Progenitor cell of endocrine pancreas (in vitro differentiated cells): ENCODE measurements at places on chromosomes 16 and 17. TPM values are rescaled to one million over a fixed set of nuclear protein-coding genes. Genes with fewer than 3 reads are reported as not detected.
A peak's percentile ranks its signal among the peaks of the same experiment; 100 is the strongest.

The CPHXL2 gene
- total RNA-seq = not detected in 2 replicates

The TK1 gene
- total RNA-seq = 27.9 and 29.1 TPM in 2 replicates

The NRN1L gene
- not detected in 2 replicates for total RNA-seq

The CHST4 gene
- total RNA-seq = 0.16 TPM in 1 of 2 replicates, not detected in the other

The CCDC144A gene
- 0.89 and 1.2 TPM in 2 replicates for total RNA-seq

The TM4SF5 gene
- 0.44 and 0.57 TPM in 2 replicates for total RNA-seq

- H3K36me3 ChIP-seq = no peaks in the 10 kb centered on the region
- no peak overlapping the region for H3K27ac ChIP-seq
- no peak overlapping the region for H3K4me3 ChIP-seq
- DNase-seq = no peak
- no peaks in the 10 kb centered on the region for H3K27me3 ChIP-seq
Measured at GRCh38 chr17:17730250-17730935, 49.1 kb downstream of the RAI1 start.

DNA sequence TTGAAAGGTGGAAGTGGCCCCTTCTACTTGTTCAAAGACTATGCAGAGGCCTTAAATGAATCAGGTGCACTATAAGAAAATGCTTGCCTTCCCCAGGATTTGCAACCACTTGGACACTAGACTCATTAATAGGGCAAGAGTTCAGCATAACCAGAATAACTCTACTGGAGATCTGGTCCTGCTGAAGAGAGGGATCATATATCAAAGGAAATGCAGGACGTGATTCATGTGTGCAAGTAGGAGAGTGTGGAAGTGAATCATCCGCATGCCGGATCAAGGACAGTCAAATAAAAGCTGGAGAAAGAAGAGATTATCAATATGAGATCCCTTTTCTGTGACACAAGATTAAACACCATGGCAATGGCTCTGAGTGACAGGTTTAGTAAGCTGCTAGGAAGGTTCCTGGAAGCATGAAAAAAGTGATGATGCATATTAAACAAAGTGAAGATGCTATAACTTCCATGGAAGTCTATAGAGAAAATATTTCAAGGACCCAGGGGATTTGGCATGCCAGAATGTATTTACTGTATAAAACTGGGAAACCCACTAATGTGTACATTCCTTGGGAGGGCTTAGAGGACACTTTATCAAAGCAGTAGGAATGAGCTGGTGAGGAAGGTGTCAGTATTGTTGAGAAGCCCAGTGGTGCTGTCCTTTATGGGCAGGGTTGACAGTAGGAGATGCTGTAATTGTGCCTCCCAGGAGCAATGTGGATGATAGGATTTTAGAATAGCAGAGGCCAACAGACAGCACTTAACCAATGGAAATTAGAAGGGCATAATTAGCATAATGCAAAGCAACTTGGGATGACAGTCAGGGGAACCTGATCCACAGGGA is 133.1 kb downstream of the ABCA8 start:
- no peaks in the 10 kb centered on the region for H3K27me3 ChIP-seq
- no peak overlapping the region for H3K4me3 ChIP-seq
- H3K27ac ChIP-seq = no peak overlapping the region
- DNase-seq = no peak

GRCh38 chr16:27972500-27972899 is 91.0 kb downstream of the GSG1L start:
- H3K4me1 ChIP-seq = no peaks in the 10 kb centered on the region
- peaks cover 35% of the 10 kb centered on the region for H3K27me3 ChIP-seq
- no peak overlapping the region for H3K27ac ChIP-seq
- no peak for DNase-seq
- no peak overlapping the region for H3K4me3 ChIP-seq

GRCh38 chr17:57674894-57675293 is 70.2 kb downstream of the CCDC182 start:
- DNase-seq = no peak
- peaks cover 9% of the 10 kb centered on the region for H3K36me3 ChIP-seq
- no peak overlapping the region for H3K27ac ChIP-seq
- peaks cover 4% of the 10 kb centered on the region for H3K4me1 ChIP-seq
- no peaks in the 10 kb centered on the region for H3K27me3 ChIP-seq
- H3K4me3 ChIP-seq = no peak overlapping the region

- peak overlapping the region; percentile 83 for H3K4me3 ChIP-seq
- no peak for DNase-seq
- H3K27me3 ChIP-seq = no peaks in the 10 kb centered on the region
- H3K4me1 ChIP-seq = peaks cover 17% of the 10 kb centered on the region
Measured at GRCh38 chr17:56978441-56979090, 635 bp downstream of the SCPEP1 start.

GRCh38 chr16:69073181-69073702 is 32.2 kb upstream of the HAS3 start:
- H3K27ac ChIP-seq = no peak overlapping the region
- DNase-seq = no peak

GRCh38 chr16:85853547-85854545 is 45.1 kb upstream of the IRF8 start:
- H3K27me3 ChIP-seq = peaks cover 30% of the 10 kb centered on the region
- DNase-seq = no peak
- no peaks in the 10 kb centered on the region for H3K36me3 ChIP-seq
- H3K27ac ChIP-seq = no peak overlapping the region

DNA sequence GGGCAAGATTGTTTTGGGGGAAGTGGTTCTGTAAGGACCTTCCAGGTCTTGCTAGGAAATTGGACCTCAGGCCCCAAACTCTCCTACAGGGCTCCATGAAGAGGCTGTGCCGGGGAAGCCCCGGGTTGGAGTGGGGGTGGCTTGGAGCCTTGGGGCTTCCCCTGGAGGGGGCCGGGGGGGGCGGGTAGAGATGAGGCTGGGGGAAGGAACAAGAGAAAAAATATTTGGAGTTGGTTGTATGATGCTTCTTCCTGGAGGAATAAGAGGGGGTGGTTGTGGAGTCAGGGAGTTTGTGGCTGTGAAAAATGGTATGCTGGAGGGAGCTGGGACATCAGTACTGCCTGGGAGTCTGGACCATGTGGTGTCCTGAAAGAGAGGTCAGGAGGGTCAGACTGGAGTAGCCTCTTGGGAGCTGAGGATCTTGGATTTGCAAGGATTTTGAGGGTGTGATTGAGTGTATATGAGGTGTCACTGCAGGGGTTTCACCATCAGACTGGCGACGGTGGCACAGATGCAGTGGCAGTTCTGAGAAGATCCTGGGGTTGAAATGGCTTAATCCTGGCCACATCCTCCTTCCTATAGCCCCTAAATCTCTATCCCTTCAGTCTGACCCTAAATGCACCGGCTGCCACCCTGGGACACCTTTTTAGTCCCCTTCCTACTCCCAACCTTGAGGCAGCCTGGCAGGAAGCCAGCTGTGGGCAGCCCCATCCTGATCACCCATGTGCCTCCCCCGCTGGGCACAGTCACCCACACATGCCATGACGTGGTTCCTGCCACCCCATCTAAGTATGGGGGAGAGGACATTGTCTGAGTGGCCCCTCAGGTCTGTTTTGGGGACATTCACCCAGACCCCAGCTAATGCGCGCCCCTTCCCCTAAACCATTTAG is 10.9 kb downstream of the RARA start:
- H3K27ac ChIP-seq = no peak overlapping the region
- H3K36me3 ChIP-seq = no peaks in the 10 kb centered on the region
- peaks cover 49% of the 10 kb centered on the region for H3K4me1 ChIP-seq
- peak overlapping the region; percentile 86 for H3K4me3 ChIP-seq
- no peaks in the 10 kb centered on the region for H3K27me3 ChIP-seq

DNA sequence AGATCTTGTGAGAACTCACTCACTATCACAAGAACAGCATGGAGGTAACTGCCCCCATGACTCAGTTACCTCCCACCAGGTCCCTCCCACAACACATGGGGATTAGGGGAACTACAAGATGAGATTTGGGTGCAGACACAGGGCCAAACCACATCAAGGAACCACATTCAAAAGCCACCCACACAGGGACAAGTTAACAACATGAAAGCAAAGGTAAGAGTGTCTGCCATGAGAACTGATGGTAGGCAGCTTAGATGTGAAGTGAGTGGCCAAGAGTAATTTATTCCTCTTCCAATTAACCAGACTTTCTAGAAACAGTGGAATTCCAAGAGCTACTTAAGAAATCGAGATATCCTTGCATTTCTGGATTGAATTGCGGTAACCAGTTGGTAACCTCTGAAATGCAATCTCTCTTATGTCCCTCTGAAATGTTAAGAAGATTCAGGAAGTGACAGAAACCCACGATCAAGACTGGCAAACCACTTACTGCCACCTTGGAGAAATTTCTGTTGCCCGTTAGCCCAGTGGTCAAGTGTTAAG is 167.4 kb upstream of the CACNG5 start:
- no peaks in the 10 kb centered on the region for H3K27me3 ChIP-seq
- DNase-seq = no peak
- peaks cover 2% of the 10 kb centered on the region for H3K36me3 ChIP-seq
- no peak overlapping the region for H3K27ac ChIP-seq
- H3K4me3 ChIP-seq = no peak overlapping the region
- no peaks in the 10 kb centered on the region for H3K4me1 ChIP-seq

GRCh38 chr17:57048096-57048495 is 37.0 kb upstream of the AKAP1 start:
- no peak overlapping the region for H3K4me3 ChIP-seq
- H3K27me3 ChIP-seq = no peaks in the 10 kb centered on the region
- H3K4me1 ChIP-seq = peaks cover 12% of the 10 kb centered on the region
- DNase-seq = no peak
- no peak overlapping the region for H3K27ac ChIP-seq
- H3K36me3 ChIP-seq = no peaks in the 10 kb centered on the region

GRCh38 chr17:82976982-82977488 is 102.4 kb upstream of the METRNL start:
- H3K4me1 ChIP-seq = peaks cover 6% of the 10 kb centered on the region
- no peak for DNase-seq
- H3K27ac ChIP-seq = no peak overlapping the region

GRCh38 chr17:66813296-66813695 is 21.6 kb upstream of the CACNG5 start:
- no peaks in the 10 kb centered on the region for H3K36me3 ChIP-seq
- H3K4me1 ChIP-seq = no peaks in the 10 kb centered on the region
- H3K4me3 ChIP-seq = no peak overlapping the region
- H3K27ac ChIP-seq = no peak overlapping the region
- no peak for DNase-seq

GRCh38 chr16:28166394-28167208 is 45.2 kb downstream of the XPO6 start:
- H3K4me1 ChIP-seq = no peaks in the 10 kb centered on the region
- DNase-seq = no peak
- H3K4me3 ChIP-seq = no peak overlapping the region

DNA sequence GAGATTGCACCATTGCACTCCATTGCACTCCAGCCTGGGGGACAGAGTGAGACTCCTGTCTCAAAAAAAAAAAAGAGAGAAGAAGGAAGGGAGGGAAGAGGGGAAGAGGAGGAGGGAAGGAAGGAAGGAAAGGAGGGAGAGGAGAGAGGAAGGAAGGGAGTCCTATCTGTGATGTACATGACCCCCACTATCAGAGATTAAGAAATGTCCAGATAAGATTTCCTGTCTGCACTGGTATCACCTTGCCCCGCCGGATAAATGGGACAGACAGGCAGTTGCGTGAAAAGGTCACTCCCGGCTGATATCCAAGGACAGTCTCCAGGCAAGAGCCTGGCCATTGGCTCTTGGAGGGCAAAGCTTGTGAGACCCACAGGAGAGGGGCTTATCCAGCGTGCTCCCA is 5.2 kb upstream of the ZFPM1 start:
- H3K4me3 ChIP-seq = no peak overlapping the region
- peaks cover 26% of the 10 kb centered on the region for H3K27me3 ChIP-seq
- H3K27ac ChIP-seq = no peak overlapping the region
- H3K4me1 ChIP-seq = peaks cover 6% of the 10 kb centered on the region
- no peaks in the 10 kb centered on the region for H3K36me3 ChIP-seq
- DNase-seq = no peak

DNA sequence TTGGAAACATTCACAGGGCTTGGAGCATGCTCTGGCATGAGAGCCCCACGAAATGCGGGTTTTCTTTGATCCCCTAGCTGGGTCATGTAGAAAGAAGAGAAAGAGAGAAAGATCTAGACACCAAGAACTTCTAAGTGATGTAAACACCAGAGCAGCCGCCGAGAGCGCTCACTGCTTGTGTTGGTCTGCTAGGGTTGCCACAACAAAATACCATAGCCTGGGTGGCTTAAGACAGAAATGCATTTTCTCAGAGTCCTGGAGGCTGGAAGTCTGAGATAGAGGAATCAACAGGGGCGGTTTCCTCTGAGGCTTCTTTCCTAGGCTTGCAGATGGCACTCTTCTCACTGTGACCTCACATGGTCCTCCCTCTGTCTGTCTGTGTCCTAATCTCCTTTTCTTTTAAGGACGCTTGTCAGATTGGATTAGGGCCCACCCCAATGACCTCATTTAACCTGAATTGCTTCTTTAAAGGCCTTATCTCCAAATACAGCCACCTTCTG is 139.5 kb downstream of the CYLD start:
- H3K4me1 ChIP-seq = no peaks in the 10 kb centered on the region
- H3K27ac ChIP-seq = no peak overlapping the region
- no peak overlapping the region for H3K4me3 ChIP-seq
- peaks cover 34% of the 10 kb centered on the region for H3K27me3 ChIP-seq
- H3K36me3 ChIP-seq = no peaks in the 10 kb centered on the region
- DNase-seq = no peak

DNA sequence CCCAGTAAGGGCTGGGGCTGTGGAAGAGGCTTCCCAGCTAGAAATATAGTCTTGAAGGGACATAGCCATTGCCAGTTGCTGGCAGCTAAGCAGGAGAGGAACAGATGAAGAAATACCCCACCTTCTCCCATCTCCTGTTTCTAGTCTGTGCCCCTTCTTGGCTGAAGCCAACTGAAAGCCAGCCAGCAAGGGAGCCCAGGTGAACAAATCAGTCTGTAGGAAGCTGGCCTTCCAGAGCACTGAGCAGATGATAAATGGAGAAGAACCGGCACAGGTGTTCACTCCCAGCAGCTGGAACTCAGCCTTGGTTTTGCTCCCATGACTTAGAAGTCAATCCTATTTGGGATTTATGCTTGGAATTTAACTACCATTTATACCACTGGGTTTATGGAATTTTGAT is 69.2 kb upstream of the DHX40 start:
- peaks cover 7% of the 10 kb centered on the region for H3K4me1 ChIP-seq
- H3K27me3 ChIP-seq = no peaks in the 10 kb centered on the region
- DNase-seq = no peak
- no peaks in the 10 kb centered on the region for H3K36me3 ChIP-seq
- no peak overlapping the region for H3K4me3 ChIP-seq

- no peak overlapping the region for H3K4me3 ChIP-seq
- peaks cover 8% of the 10 kb centered on the region for H3K4me1 ChIP-seq
- H3K27me3 ChIP-seq = peaks cover 33% of the 10 kb centered on the region
- no peaks in the 10 kb centered on the region for H3K36me3 ChIP-seq
- DNase-seq = no peak
- H3K27ac ChIP-seq = no peak overlapping the region
Measured at GRCh38 chr17:15951368-15952047, 6.6 kb downstream of the ADORA2B start.

DNA sequence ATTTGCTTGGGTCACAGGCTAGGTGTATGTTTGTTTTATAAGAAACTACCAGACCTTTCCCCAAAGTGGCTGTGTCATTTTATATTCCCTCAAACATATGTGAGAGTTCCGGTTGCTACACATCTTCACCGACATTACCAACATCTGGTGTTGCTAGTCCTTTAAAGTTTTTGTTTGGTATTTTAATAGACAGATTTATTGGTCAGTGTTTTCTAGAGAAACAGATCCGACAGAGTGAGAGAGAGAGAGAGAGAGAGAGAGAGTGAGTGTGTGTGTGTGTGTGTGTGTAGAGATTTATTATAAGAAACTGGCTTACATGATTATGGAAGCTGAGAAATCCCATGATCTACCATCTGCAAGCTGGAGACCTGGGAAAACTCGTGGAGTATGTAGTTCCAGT is 31.0 kb downstream of the LDHD start:
- peaks cover 2% of the 10 kb centered on the region for H3K36me3 ChIP-seq
- no peak overlapping the region for H3K4me3 ChIP-seq
- H3K27ac ChIP-seq = peak overlapping the region; percentile 76
- H3K4me1 ChIP-seq = peaks cover 38% of the 10 kb centered on the region
- DNase-seq = no peak
- no peaks in the 10 kb centered on the region for H3K27me3 ChIP-seq
